Heart left ventricle (tissue), 16 donors: ENCODE measurements at places on chromosomes 13 and 19.

DNA sequence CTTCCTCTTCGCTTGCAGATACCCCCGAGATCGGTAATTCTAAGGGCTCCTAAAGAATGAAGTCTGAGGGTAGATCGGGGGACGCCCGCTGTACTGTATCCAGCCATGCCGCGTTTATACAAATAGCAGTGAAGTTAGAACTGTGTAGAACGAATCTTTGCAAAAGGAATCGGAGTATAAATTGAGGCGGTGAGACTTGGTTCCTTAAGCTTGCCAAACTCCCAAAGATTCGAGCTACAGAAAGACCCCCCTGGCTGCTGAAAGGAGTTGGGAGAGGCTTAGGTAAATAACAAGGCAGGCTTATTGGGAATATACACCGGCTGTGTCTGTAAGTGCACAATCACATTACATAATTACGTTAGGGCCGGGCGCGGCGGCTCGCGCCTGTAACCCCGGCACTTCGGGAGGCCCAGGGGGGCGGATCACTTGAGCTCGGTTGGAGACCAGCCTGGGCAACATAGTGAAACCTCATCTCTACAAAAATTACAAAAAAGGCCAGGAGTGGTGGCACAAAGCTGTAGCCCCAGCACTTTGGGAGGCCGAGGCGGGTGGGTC, 12.2 kb downstream of the TMEM160 start:
- no peak for DNase-seq

DNA sequence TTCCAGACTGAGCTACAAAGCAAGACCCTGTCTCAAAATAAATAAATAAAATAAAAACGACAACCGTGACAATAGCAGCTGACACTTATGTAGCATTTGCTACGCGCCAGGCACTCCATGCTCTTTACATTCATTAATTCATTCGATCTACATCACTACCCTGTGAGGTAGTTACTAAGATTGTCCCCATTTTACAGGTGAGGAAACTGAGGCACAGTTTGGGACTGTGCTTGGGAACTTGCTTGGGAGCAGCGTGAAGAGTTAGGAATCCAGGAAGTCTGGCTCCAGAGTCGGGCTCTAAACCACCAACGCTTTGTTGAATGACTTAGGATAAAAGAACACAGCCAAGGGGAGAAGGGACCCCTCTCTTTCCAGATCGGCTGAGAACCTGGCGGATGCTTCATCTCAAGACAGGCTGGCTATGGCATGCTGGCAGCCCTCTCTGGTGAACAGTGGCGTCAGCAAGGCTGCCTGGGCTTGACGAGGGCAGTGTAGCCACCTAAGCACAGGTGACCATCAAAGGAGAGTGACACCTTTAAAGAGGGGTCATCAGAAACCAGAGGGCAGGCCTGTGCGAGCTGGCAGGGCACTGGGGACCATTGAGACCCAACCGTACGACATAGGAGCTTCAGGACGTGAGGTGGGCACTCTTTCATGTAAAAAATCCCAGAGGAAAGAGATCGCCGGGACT, 591 bp downstream of the DOHH start:
- DNase-seq = no peak

DNA sequence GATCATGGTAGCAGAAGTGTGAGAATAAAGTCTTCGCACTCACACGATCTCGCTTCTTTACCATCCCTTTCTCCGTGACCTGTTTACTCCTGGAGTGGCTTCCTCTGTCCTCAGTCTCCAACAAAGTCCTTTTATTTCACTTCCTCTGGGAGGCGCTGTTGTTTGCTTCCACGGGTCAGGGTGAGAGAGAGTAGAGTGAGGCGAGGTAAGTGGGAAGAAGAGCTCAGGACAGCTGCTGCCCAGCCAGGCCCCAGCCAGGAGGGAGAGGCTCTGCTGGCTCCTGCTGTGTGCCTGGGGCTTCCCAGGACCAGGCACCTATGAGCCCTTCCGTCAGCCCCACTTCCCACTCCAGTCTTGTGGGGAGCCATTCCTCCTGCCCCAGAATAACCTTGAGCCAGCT, 242.1 kb downstream of the FGF9 start:
- no peak for DNase-seq

DNA sequence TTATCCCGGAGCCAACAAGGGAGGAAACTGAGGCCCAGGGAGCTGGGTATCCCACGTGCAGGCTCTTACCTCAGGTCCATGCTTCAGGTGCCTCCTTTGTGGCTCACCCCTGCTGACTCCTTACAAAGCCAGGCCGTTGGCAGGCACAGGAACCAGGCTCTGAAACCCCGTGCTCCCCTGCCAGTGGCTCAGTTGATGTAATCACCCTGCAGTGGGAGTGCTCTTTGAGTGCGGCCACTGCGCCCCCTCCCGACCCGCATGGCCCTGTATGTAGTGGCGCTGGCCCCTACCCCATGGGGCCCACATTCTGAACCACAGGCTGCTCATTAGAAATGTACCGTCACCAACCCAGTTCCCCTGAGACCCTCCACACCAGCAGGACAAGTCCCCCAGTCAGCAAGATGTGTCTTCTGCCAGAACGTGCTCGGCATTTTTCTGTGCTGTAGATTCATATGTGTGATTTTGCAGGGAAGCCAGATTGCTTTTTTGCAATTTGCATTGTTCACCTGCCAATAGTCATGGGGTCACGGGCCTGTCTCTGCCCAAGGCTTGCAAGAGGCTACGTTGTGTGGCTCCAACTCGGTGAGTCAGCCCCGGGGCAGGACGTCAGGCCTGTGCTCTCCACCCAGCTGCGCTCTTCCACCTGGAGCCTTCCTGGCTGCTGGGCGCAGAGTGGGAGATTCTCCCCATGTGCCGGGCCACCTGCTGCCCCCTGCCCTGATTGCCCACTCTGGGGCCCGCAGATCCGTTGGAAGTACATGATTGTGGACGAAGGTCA, 60.3 kb downstream of the SMARCA4 start:
- no peak for DNase-seq

GRCh38 chr13:44049081-44049945, 169.6 kb downstream of the LACC1 start:
- no peak for DNase-seq

- DNase-seq = no peak
Observed at GRCh38 chr19:41426116-41426841, 895 bp downstream of the B3GNT8 start.

DNA sequence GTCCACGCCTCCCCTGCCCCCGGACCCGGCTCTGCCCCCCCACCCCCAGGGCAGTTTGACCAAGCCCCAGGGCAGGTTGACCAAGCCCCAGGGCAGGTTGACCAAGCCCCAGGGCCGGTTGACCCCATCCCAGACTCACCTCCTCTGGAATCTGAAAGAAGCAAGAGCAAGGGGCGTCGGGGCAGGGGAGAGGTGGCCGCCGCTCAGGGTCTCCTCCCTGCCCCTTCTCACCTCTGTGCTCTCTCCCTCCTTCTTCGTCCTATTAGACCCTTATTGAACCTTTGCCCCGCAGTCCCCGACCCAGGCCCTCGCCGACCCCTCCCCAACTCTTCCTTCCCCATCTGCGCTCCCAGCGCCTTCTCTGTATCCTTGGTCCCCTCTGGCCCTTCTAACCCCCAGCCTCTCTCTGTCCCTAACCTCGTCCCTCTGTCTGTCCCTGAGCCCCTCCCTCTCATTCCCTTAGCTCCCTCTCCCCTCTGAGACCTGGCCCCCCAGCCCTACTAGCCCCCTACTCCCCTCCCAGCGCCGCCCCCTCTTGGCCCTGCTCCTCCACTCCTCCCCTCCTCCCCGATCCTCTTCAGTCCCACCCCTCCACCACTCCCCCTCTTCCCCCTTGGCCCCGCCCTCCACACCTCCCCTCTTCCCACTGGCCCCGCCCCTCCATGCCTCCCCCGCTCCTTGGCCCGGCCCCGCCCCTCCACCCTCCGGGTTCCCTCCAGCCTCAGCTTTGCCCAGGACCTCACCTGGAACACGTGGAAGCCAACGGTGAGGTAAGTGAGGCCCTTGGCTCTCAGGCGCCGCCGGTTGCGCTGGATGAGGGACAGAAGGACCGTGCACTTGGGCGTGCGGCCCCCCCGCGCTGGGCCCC, 7.6 kb downstream of the CAPN12 start:
- no peak for DNase-seq

GRCh38 chr13:87052731-87053130, 618.4 kb upstream of the SLITRK5 start:
- DNase-seq = no peak

- no peak for DNase-seq
Observed at GRCh38 chr19:16773259-16773658, 53.6 kb downstream of the NWD1 start.

GRCh38 chr19:19510432-19510831, 4.9 kb downstream of the TSSK6 start:
- DNase-seq = no peak

DNA sequence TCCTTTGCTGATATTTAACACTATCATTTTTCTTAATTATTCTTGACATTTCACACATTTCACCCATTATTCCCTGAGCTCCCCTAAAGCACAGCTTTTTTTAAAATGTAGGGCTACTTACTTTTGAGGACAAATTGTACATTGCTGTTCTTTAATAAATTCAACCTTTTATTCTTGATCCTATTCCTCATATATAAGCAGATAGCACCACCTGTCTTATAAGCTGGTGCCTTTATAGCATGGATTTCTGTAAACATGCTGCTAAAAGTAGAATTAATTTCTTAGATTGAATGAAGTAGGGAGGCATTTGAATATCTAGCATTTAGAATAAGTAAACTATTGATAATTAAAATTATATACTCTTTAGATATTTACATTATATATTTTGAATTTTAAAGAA, 603.4 kb upstream of the PCDH9 start:
- no peak for DNase-seq

DNA sequence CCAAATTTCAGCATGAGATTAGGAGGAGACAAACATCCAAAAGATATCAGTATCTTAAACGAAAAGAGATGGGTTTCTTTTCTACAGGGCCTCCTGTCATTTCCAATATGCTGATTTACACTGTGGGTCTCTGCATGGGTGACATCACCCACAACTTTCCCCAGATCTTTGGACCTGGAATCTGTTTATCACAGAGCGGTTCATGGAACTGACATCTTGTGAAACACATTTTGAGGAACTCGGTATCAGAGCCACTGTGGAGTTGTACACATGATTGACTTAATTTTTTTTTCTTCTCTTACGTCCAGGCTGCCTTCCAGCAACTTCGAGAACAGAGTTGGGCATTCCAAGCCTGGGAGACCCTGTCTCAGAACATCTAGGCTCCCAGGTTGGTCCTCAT, 80.2 kb upstream of the SERP2 start:
- DNase-seq = no peak
